A549 (cell line): ENCODE measurements at places on chromosomes 7 and 10.

DNA sequence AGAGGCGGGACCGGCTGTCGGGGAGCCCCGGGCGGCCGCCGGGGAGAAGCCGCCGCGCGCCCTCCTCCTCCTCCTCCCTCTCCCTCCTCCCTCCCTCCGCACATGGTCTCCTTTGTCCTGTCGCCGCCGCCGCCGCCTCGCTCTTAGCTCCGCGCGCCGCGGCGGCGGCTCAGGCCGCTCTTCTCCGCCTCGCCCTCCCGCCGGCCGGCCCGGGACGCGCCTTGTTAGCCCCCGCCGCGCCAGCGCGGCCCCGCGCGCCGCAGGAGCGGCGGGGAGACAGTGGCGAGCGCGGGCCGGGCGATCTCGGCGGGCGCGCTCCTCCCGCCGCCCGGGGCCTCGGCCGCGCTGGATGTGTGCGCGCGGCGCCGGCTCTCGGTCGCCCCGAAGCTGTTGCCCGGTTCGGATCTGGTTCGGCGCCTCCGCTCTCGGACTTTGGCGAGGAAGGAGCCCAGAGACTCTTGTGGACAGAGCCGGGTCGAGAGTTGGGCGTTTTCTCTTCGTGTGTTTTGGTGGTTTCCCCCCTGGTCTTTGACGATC lies 437.4 kb upstream of the GALNT17 start:
- no peak for DNase-seq

DNA sequence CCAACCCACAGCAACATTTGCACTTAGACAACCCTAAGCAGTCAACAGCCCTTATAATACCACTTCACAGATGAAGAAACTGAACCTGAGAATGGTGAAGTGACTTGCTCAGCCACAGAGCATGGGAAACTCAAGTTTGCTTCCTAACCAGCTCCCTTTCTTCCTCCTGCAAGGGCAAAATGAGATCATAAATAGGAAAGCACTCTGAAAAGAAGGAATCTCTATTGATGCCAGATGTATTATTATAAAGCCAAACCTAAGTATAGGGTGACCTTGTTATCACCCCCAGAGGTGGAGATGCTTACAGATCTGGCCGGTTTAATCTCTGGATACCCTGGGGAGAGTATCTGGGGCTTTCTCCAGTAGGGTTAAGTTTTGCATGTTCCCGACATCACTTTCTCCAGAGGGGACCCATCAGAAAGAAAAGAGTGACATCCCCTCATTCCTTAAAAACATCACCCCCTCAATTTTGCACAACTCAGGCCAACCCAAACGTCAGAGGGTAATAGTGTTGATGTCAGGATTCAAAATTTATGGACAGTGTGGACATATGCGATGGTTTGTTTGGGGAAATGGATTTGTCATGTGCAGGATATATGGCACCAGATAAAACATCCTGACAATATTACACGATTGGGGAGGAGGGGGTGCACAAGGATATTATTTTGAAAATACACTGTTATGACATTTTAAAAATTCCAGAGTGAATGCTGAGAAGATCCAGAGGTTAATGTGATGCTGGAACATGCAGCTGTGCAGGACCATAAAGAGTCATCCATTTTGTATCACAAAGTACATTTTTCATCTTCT lies 24.0 kb upstream of the XPNPEP1 start:
- no peak for DNase-seq

DNA sequence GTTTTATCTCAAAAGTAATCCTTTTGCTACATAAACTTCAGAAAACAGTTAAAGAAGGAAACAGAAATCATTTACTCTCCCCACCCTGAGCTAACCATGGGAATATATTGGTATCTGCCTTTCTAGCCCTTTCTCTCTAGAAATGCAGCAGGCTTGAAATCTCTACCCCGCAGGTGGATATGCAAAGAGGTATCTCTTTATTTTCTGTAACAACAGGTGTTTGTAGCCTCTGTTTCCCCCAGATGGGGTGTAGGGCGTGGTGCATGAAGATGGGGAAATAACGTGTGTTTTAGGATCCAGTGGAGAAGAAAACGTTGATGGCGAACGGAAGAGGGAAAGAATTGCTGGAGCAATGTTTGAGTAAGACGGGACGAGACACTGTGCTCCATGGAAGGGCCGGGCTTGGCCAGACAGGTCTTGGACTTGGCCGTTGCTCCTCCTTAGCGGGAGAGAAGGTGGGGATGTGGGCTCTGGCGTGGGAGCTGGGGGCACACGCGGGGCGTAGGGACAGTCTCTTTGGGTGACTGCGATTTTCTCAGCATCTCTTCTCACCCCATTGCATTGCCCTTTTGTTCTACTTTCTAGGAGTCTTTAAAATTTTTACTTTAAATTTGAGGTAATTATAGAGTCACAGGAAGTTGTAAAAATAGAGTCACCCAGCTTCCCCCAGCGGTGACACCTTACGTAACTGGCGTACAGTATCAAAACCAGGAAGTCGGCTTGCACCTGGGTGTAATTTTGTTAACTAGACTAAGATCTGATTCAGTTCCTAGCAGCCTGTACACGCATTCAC lies 82.9 kb downstream of the ELFN1 start:
- DNase-seq, result no peak

- no peak for DNase-seq
Measured at GRCh38 chr7:140674356-140674800, 1.6 kb downstream of the ADCK2 start.

DNA sequence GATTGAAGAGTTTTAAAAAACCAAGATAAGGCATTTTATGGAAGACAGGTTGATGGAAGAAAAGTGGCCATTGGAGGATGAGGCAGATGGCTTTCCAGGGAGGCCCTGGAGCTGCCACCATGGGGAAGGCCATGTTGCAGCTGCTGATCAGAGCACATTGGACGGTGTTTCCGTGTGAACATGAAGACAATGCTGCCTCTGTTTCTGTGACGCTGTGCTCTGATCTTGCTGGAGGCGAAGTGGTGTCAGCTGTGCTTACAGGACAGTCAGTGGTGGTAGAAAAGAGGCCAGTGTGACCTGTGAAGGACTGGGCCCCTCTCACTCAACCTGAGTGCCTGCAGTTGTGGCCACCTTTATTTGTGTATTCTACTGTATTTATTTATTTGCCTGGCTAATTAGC lies 132.9 kb downstream of the FAM204A start:
- no peak for DNase-seq

GRCh38 chr7:73611017-73611555 lies 13.2 kb downstream of the MLXIPL start:
- DNase-seq, result no peak

- DNase-seq, result no peak
Measured at GRCh38 chr10:82453678-82454293, 578.8 kb downstream of the NRG3 start.

DNA sequence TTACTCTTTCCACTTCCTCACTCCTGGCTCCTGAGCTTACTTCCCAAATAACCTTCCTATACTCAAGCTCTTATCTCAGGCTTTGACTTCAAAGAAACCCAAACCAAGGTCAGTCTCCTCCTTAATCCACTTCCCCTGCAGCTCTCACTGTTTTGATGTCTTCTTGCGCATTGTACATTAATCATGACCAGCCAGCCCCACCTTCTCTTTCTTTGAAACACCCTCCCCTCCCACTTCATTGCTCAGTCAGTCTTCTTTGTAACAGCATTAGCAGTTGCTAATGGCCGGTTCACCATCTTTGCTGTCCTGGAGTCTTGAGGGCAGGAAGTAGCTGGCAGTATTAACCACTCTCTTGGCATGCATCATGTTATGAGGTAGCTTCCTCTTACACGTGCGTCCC lies 57.9 kb upstream of the CHCHD3 start:
- no peak for DNase-seq

- DNase-seq, result no peak
Measured at GRCh38 chr10:121032460-121032859, 181.3 kb downstream of the WDR11 start.
